Ammon's horn (tissue), 1 donor: ENCODE measurements at places on chromosomes 1 and 21.

DNA sequence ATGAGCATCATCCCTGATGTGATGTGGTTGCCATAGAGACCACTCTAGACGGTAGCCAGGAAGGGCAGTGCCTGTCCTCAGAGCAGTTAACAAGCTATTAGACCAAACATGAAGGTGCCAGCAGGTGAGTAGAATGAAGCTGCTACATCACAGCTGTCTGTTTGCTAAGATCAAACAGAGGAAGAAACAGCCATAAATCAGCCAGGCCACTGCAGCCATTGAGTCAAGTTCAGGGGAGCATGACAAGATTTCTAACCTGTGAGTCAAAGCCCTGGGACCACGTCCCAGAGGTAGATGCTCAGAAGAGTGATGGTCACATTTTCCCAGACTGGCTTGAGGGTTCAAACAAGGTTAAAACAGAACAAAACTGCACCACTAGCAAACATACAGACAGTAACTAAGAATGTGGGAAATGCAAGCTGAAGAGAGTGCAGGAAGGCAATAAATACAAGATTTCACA, 450.6 kb upstream of the DAB1 start:
- no peak for DNase-seq

DNA sequence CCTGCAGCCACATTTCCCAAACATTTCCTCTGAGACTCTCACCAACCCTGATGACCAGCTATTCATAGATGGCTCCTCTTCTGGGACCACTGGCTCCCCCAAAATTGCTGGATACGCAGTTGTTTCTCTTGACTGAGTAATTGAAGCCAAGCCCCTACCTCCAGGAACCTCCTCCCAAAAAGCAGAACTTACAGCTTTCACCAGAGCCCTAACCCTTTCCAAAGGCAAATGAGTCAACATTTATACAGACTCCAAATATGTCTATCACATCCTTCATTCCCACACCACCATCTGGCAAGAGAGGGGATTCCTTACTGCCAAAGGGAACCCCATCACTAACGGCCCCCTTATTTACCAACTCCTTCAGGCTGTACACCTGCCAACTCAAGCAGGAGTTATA, 20.3 kb upstream of the CA6 start:
- no peak for DNase-seq

DNA sequence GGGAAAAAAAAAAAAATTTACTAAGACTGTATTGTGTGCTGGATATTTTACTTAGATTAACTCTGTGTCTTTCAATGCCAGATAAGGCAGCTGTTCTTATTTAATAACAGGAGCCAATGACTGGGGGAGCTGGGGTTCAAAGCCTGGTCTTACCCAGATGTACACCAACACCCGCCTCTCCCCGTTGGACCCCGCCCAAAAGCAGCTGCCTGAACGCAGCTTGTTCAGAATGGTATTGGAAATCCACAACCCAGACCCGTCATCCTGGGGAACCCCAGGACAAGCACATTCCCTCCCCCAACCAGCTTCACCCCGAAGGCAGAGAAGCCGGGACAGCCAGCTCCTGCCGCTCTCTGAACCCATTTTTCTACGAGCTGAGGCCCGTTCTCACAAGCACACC, 113.6 kb upstream of the TMPRSS2 start:
- no peak for DNase-seq

- no peak for DNase-seq
Observed at GRCh38 chr1:208054485-208054884, 143.6 kb upstream of the CD34 start.

DNA sequence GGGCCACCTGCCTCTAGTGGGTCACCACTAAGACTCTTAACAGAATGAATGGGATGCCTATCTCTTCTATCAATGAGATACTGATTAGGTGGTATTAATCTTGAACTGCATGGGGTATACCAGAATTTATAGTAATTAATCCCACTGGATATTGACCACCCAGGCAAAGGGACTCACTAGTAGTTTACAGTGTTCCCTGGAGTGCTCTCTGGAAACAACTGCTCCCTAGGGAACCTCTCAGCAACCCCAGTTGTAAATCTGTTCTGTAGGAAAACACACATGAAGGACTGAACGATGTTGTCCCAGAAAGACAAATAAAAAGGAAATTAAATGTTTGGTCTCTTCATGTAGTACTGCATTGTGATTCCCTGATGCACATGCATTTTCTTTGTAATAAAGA, 430.5 kb downstream of the HLX start:
- no peak for DNase-seq

DNA sequence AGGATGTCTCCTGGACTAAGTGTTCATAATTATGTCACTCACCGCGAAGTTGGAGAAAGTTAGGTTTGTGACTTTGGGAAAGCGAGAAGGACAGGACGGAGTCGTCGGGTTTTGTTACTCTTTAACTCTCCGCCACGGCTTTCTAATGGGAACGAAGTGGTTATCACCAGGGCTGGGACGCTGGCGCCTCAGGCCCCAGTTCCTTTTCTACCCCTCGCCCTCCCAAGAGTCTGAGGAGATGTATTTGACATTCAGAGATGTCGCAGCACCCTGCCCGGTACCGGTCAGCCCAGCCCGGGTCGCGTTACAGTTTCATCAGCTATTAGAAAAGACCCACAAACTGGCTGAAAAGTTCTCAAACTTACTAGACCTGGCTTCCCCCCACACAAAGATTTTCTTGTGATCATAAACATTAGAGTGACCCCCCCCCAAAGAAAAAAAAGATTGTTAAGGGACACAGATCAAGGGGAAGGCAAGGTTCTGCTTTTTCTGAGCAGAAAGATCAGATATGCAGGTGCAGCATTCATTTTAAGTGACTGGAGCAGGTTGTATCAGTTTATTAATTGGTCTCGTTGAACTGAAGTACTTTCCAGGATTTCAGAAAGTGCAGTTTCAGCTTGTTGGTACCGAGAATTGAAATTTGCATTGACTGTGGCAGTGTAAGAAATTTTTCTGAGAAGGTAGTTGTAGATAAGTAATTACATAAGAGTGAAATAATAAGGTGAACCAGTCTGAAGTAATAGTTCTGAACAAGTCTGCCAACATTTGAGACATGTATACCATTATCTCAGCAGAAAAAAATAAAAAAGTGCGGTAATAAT, 859 bp upstream of the ZBTB18 start:
- no peak for DNase-seq

- DNase-seq, result no peak
Observed at GRCh38 chr1:233107130-233107660, 156.8 kb downstream of the NTPCR start.

DNA sequence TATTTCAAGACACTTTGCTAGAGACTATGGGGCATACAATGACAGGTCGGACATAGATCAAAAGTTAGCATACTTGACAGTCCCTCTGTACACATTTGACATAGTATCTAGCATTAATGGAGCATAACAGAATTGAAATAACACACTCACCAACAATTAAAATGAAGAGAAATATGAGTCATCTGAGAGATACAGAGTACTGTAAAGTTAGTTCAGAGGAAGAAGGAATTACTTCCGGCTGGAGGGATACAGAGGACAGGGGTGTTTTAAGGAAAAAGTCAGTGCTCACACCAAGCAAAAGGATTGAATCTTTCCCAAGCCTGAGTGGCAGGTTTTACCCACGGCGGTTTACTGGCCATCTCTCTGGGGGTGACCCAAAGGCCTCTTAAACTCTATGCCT, 2.4 kb downstream of the ZMYND12 start:
- no peak for DNase-seq

DNA sequence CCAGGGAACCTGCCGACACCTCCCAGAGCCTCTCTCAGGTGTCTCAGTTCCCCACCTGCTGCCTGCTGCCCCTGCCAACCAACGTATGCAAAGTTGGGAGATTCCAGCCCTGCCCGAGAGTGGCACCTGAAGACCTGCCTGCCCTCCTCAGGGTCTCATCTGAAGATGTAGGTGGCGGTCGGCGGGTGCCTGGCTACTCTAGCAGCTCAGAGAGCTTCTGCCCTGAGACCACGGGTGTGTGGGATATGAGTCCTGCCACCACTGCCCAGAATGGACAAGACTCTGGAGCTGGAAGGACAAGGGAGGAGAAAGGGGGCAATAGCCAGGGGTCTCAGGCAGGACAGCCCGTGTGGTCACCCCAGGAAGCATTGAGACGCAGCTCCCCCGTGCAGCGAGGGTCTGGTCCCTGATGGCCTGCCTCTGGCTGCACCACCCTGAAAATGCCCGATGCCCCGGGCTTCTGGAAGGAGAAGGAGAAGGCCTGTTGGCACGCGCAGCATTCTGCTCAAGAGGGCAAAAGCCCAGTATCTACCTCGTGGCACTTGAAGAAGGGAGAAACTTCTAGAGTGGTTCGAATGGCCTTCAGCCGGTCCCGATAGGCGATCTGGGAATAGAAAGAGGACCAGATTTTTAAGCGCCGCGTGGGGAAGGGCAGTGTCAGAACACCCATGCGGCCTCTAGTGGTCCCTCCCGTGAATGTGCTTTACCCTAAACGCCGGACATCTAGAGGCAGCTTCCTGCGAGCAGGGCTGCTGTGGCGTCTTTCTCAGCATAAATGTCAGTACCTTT, 88.8 kb downstream of the STUM start:
- no peak for DNase-seq

DNA sequence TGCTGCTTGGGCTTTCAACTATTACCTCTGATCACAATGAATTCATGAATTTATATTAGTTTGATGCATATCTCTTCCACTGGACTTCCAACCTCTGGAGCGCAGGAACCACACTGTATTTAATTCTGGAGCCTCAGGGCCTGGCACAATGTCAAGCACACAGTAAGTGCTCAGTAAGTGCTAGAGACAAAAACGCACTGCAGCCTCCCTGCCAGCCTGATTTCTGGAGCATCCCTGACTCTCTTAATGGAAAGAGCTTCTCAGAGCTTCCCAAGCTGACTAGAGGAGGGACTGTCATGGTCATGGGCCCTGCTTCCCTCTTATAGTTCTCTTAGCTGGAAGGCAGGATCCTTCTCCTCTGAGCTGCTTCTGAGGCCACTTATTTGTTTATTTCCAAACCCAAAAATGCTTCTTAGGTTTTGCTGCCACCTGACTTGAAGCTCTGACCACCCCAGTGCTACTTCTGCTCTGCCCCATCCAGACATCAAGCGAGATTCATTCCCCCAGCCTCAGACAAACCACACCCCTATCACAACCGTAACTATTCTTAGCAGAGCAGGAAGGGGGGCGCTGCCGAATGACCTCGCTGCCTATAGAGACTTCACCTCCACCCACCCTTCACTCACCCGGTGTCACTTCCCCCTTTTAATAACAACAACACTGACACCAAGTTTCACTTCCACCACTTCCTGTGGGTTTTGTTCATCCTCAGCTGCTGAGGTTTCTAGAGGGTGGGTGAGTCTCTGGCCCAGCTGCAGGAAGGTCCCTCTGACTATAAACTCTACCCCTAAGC, 33.6 kb downstream of the NUAK2 start:
- peak; percentile 76 for DNase-seq

DNA sequence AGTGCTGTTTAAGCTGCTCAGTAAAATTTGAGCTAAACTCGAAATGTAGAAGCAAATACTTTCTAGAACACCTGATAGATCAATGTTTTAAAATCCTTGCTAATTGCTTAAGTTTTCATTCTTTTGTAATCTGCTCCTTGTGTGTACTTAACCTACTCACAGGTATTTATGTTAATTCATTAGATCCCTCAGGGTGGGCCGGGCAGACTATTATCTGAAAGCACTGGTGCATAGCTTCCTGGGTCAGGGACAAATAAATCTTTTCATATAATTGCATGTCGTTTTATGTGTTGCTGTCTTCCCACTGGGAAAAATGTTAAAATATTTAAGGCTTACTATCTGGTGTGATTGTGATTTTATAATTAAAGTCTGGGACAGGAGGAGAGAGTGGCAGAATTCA, 440.5 kb downstream of the SMYD3 start:
- no peak for DNase-seq

GRCh38 chr1:36522461-36523229, 39.9 kb upstream of the CSF3R start:
- DNase-seq, result no peak

GRCh38 chr1:154957091-154957657, 1.3 kb upstream of the PBXIP1 start:
- DNase-seq, result no peak

GRCh38 chr1:215003686-215004085, 78.9 kb upstream of the KCNK2 start:
- no peak for DNase-seq

DNA sequence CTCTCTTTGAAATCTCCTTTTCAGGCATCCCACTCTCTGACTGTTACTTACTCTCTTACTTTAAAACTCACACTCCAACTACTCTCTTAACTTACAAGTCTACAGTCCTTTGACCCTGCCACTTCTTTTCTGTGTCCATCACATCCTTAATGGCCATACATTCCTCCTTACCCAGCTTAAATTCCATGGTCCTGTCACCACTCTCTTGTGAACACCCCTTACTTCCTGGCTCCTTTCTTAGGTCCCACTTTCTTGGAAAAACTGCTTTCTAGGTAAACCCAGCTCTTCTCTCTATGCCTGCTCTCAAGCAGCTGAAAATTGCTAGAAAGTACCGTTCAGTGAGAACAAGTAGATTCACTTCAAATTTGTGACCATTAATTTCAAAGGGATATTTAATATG, 109.1 kb downstream of the OLFML2B start:
- no peak for DNase-seq

DNA sequence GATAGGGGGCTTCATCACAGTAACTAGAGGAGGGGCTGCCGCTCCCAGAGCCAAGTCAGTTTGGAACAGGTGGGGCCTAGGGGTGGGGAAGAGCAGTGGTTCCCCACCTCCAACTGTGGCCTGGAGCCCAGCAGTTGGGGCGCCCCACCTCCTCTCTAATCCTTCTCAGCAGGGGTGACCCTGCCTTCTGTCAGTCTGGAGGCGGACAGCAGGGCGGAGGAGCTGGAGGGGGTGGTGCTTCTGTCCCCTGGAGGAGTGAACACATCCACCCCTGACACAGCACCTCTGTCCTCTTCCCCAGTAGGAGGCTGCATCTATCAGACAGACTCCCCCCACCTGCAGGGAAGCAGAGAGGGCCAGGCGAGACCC, 73.8 kb downstream of the MRPL37 start:
- no peak for DNase-seq

- DNase-seq, result no peak
Observed at GRCh38 chr1:58466630-58467241, 79.8 kb downstream of the OMA1 start.

DNA sequence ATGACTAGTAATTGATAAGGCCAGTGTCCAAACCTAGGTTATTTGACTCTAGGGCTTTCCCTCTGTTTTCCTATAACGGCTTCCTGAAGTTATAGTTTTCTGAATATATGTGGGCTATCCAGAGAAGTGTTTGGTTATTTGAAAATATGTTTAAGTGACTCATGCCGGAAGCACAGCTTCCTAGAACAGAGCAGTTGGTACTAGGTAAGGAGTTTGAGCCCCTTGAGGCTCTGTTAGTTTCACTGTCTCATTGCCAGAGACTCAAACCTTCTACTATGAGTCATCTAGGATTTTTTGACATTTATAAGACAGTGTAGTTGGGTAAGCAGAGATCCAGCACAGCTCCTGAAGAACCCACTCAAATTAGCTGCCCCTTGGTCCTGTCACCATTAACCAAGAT, 27.1 kb upstream of the LEPR start:
- no peak for DNase-seq
